ENCODE measurements at places on chromosomes 5 and 9. TPM values are rescaled to one million over a fixed set of nuclear protein-coding genes. Genes with fewer than 3 reads are reported as not detected.

ABLIM3 gene
- 33.2 TPM for total RNA-seq

DND1 gene
- 0.71 TPM for total RNA-seq

DNA sequence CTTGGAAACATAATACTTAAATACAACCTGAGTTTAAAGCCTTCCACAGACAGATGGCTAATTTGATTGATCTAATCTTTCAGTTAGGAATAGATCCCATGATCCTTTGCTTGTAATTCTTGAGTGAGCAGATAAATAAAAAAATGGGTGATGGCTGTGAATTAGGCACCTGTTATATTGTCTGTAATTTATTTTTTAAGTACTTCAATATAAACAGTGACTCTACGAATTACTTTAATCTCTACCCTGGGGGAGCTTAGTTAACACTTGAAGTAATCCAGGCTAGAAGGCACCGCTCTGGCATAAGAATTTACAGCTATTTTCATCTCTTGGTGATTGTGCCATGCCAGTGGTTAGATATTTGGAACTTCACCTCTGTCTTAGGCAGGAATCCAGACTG, 9.0 kb downstream of the EGFLAM start:
- DNase-seq = no peak

ALDH1A1 gene
- total RNA-seq = 126 TPM

GRCh38 chr9:90840696-90841095, 39.1 kb downstream of the SYK start:
- DNase-seq = no peak
